NCI-H446 treated with DMSO at 0.1 percent for 48 hours (cell line): ENCODE measurements at places on chromosomes 2 and 18.

DNA sequence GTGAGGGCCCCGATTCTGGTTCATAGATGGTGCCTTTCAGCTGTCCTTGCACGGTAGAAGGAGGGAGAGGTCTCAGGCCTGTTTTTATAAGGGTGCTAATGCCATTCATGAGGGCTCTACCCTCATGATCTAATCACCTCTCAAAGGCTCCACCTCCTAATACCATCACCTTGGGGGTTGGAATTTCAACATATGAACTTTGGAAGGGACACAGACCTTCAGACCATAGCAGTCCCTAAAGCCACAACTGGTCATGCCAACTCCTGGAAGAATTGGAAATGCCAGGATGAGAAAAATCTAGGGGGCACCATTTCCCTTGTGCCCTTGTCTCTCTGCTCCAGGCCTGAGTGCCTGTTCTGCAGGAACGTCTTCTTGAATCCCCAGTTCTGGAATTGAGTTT is 124.8 kb upstream of the DAPL1 start:
- DNase-seq = no peak

DNA sequence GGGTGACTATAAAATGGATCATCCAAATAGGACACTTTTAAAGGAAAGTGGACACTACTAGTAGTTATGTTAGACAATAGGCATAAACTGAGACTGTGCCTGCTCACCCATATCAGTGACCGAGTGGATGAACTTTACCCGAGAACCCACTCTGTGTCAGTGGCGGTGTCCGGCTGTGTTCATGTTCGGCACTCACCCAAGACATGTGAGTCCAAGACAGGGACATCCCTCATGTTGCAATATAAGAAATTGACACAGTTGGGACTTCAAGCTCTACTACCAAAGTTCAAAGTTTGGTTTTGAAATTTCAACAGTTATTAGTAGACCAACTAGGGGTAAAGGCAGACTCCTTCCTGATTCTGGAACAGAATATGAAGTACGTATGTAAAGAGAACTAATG is 326.3 kb upstream of the TNP1 start:
- DNase-seq = no peak

DNA sequence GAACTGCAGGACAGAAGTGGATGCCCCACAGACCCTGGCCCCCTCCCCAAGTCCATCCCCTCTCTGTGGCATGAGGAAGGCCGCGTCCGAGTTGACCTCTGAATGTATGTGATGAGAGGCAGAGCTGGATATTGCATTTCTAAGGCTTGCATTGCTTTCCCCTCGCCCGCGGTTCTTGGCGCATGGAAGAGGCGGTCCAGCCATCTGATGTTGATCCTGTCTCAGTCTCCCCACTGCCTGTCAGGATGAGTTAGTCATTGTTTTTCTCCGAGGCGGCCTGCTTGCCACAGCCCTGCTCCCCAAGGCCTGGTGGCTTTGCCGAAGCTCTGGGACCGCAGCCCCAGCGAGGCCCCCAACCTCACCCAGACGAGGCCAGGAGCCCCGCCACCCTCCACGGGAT is 88.6 kb downstream of the SMAD7 start:
- no peak for DNase-seq

DNA sequence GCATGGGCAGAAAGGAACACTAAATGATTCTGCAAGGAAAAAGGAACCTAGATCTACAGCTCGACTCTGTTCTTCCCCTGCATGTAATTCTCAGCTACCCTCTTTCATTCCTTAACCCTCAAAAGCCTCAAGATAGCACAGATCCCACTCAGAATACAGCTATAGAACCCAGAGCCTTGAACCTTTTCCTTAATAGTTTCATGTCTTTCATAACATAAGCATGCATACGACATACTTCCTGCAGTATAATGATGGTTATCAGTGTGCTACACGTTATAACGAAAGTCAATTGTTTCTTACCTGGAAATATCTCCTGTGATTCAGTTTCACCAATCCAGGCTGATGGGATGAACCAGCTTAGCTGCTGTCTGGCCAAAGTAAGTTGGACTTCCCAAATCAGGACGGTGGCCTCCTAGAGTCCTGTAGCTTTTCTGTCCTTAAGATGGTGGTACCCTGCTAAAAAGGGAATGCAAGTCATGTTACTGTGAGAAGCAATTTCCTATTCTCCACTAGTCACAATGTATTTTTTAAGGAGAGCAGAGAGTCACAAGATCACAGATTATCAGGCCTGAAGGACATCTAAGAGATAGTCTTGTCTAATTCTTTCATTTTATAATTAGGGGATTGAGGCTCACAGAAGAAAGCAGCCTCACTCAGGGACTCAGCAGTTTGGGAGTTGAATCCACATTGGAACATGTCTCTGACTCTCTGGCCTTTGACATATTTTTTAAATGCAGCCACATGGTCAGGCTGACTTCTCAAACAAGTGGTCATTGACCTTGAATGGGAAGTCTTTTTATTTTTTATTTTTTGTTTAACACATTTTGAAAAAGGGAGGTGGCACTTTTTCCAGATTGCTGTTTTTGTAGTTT is 41.8 kb downstream of the CYRIA start:
- DNase-seq = no peak

GRCh38 chr2:141492816-141493215 is 638.0 kb downstream of the LRP1B start:
- DNase-seq = no peak

DNA sequence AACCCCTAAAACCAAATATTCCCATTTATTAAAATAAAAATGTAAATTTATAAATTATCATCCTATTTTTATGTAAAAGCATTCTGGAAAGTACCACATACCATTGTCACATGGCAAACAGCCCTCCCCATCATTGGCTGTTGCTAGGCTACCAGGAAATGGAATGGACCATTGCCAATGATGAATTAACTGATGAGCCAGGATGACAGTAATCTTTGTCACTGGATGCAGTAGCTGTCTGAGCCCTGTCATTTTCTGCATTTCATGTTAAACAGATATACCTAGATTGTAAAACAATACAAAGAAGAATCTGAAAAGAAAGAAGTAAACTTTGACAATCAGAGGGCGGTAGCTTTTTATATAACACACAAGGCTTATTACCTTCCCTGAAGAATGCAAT is 641.4 kb downstream of the BCL11A start:
- DNase-seq = no peak
